ENCODE measurements at places on chromosomes 5 and 9.
A peak's percentile ranks its signal among the peaks of the same experiment; 100 is the strongest.

- no peak for DNase-seq
Measured at GRCh38 chr9:90607701-90608516, 34.7 kb downstream of the DIRAS2 start.

DNA sequence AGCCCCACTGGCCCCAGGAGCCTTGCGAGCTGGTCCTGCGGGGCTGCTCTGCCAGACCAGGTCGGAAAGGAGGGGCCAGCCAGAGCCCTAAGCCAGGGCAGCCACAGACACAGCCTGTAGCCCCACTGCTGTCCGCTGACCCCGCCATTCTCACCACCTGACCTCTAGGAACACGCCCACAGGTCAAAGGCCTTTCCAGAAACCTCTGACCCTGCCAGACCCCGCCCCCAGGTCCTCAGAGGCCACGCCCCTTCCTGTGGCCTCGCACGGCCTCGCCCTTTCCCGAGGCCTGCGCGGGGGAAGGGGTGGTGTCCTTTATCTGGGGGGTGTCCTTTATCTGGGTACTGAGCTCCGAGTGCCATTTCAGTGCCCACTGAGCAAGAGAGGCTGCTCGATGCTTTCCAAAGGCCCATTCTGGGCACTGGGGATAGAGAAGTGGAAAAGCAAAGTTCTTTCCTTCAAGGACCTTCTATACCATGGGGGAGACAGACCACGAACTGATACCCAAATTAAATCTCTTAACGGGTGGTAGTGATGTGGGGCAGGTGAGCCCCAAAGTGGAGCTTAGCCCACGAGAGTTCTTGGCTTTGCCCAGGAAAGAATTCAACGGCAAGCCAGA lies 46.5 kb downstream of the P4HA2 start:
- DNase-seq: no peak

GRCh38 chr9:84076384-84076783 lies 95.8 kb downstream of the RMI1 start:
- DNase-seq: no peak

GRCh38 chr5:134111741-134112647 lies 2.5 kb upstream of the TCF7 start:
- peak; percentile 56 for DNase-seq

DNA sequence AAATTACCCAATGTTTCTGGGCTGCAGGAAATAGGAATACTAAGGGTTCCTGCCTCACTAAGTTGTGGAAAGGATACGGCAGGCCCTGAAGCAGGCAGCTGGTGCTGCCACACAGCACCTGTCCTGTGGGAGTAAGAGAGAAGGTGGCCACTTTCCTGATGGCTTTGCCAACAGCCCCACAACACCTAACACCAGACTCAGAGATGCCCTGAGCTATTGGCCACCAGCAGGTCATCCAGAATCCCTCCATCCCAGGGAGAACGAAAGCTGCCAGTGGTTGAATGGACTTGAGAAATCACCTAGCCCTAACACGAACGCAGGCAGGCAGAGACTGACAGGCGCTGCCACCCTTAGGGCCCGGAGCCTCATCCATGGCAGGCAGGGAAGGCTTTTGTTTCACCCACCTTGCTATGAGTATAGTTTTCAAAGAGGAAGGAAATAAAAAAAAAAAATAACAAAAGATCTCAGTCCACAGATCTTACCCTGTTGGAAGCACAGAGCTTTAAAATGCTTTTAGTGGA lies 82.2 kb downstream of the DCP2 start:
- DNase-seq: no peak

DNA sequence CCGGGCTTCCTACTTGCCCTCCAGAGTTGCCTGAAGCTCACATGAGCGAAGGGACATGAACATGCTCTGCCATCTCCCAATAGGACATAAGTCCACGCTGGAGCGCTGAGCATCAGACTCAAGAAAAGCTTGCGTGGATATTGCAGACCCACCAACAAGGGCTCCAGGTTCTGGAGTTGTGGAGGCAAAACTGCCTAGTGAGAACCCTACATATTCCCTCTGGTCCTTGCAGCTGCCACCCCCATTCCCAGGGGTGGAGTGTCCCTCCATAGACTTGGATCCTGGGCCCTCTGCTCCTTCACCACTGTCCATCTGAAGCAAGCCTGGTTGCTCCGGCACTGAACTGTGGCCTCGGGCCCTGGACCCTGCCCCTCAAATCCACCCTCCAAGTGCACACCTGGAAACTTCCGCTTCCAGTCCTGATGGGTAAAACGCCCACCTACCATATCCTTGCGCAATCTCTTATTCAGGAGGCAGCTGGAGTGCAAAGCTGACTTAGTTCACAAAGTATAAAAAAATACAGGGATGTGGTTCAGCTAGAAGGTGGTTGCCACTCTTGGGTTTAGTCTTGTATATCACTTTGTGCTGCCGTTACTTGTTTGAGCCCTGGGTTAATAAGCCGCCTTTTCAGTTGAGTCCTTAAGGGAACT lies 28.0 kb downstream of the HRH2 start:
- DNase-seq: no peak

DNA sequence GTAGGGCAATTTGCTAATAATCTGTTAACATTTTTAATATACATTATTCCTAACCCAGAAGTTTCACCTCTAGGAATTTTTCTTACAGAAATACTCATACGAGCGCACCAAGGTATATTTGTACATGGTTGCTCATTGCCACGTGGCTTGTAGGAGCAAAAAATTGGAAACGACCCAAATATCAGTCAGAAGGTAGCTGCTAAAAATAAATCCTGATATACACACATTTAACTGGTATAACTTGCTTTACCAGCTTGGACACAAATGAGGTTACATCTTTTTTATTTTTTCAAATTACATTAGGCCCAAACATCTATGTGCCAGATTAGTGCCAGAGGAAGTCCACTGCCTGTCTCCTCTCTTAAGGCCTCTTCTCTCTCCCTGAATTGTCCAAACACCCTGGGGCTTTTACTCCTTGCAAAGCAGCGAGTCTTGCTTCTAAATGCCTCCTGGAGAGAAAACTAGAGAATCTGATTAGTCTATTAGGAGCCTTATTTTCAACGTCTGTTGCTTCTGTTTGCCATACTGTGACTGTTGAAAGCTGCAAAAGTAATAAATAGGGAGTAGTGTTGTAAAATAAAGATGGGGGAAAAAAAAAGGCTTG lies 92.0 kb upstream of the SSBP2 start:
- DNase-seq: no peak

GRCh38 chr9:106503759-106504158 lies 359.2 kb upstream of the ZNF462 start:
- DNase-seq: no peak

DNA sequence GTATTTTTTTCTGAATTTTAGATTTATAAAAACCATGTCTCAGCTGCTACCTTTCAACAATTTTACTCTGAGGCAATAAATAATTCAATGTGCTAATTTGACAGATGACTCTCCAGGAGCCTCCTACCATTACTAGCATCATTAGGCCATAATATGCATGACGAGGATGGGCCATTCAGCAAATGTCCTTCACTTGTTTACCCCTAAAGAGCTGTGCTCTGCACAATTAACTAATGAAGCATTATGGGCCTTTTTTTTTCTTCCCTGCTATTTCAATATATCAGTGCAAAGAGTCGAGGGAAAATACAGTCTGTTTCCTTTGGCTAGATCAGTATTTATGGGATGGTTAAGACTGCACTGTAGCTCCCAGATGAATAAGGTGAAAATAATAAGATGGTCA lies 627.2 kb downstream of the ISL1 start:
- DNase-seq: no peak
